ENCODE measurements at places on chromosomes 2 and 18. TPM values are rescaled to one million over a fixed set of nuclear protein-coding genes. Genes with fewer than 3 reads are reported as not detected.

The LIMS3 gene
- total RNA-seq, result not detected

The CDH19 gene
- 1.2 TPM for total RNA-seq

The PKDCC gene
- total RNA-seq, result 21.2 TPM

The MYO5B gene
- total RNA-seq, result 8.7 TPM

The INHA gene
- 0.42 TPM for total RNA-seq

The EMILIN1 gene
- total RNA-seq, result 0.43 TPM

The SCN2A gene
- 0.04 TPM for total RNA-seq

Measured in A549 treated with dexamethasone at 1 μM for 4 hours (cell line).